ENCODE measurements at places on chromosomes 6 and 20.

DNA sequence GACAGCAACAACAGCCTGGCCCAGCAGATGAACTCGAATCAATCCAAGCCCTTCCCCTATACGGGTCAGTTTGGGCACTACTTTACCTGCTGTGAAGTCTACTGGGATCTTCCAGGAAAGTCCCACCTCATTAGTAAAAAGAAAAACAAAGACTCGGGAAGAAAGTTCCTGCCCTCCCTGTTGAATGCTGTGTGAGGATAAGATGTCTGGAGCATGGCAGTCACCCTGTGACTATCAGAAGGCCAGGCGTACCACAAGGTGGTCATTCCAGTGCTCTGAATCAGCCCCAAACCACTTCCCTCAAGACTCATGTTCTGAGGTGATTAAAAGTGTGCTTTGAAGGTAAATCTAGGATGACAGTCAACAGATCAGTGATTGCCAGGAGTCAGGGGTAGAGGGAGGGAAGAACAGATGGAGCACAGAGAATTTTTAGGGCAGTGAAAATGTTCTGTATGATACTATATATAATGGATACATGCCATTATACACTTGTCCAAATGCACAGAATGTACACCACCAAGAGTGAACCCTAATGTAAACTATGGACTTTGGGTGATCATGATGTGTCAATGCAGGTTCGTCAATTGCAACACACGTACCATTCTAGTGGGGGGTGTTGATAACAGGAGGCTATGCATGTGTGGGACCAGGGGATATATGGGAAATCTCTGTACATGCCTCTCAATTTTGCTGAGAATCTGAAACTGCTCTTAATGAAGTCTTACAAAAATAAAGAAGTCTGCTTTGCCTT is 14.7 kb downstream of the FKBP1A start:
- DNase-seq: no peak

DNA sequence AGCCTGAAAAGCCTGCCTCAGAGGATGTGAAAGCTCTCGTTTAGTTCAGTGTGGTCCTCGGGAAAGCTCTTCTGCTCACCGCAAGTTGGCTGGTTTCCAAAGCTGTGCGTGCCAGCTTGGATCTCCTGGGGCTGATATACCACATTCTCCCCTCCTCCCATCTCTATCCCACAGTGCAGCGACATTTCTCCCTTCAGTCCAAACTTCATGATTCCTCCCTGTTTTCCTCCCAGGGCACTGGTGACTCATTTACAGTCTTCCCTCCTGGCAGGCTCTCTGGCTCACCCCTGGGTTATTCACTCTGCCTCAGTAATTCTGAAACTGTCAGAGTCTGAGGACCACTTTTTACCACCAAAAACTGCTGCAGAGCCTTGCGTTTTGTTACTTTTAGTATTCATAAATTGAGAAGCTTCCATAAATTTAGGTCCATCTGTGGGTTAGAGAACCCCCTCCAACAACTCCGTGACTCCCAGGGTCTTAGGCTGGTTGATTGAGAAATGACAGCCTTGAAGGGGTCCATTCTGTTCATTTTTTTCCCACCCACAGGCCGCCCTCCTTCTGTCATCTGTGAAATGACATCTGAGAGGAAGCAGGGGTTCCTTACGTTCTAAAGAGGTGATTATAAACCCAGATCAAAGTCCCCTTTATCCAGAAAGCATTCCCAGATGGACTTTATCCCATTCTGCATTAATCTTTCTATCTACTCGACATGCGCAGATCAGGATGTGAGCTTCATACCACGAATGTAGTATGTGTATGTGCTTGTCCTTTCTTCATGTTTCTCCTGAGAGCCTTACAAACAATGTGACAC is 6.1 kb downstream of the TRIM10 start:
- DNase-seq: no peak

GRCh38 chr20:51800872-51801121 is 1.5 kb downstream of the SALL4 start:
- DNase-seq: no peak

DNA sequence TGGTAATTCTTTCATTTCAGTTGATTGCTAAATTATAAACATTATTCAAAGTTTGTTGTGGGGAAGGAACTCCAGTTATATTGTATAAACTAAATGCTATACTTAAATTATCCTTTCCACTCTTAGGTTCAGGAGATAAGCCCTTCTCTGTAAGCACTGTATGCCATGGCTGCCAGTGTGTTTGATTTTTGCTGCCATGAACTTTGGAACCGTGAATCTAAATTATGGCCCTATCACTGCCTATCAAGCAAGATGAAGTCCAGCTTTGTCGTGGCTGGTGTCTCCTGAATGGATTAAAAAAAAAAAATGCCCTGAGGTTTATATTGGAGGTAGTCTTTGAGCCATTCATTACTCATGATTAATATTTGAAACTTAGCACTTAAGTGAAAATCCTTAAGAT is 44.7 kb downstream of the CDC5L start:
- no peak for DNase-seq

DNA sequence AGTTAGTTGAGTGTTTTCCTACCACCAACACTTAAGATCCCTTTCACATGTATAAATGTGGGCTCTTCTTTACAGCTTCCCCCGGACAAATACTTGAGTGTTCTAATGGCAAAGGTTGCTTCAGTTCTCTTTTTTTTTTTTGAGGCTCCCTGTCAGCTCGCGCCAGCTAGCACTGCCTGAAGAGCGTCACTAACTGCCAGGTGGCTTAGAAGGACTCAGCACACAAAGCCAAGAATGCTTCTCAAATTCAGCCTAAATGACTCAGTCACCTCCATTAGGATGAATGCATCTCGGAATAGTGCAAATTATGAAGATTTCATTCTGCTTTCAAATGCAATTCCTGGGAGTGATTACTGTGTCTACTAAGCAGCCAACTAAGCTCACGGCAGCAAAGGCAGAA is 150.7 kb upstream of the BTBD3 start:
- peak; percentile 88 for DNase-seq

GRCh38 chr6:22605736-22606135 is 36.4 kb downstream of the HDGFL1 start:
- no peak for DNase-seq

GRCh38 chr20:35662551-35662950 is 2.1 kb downstream of the CPNE1 start:
- no peak for DNase-seq

GRCh38 chr6:143149771-143150170 is 89.1 kb downstream of the AIG1 start:
- no peak for DNase-seq

- DNase-seq: no peak
Measured at GRCh38 chr20:10676518-10676917, 2.7 kb upstream of the JAG1 start.

GRCh38 chr6:43496370-43497128 is 13.6 kb downstream of the LRRC73 start:
- DNase-seq: no peak

GRCh38 chr6:46013639-46014038 is 2.0 kb downstream of the CLIC5 start:
- no peak for DNase-seq

DNA sequence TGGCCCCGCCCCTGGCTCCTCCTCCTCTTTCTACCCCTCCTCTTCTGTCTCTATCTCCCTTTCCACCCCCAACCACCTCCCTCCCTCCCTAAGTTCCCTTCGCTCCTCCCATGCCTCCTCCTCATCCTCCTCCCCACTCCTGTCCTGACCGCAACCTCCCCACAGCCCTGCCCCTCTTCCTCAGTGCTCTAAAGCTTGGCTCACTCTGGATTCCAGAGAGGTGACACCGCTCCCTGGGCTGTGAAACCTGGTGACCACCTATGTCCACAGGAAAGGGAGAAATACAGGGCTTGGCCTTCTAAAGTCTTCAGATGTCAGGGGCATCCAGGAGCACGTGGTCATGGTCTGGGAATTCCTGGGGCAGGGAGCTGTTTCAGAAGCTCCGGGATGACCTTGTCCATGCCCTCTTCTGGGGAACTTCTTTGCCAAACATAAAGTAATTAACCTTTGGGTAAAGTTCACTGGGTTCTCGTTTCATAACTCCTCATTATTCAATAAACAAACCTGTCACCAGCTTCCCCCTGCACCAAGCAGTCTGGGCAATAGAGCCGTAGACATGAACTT is 345 bp upstream of the CST5 start:
- no peak for DNase-seq

- DNase-seq: no peak
Measured at GRCh38 chr6:143014764-143015163, 45.9 kb upstream of the AIG1 start.

- DNase-seq: no peak
Measured at GRCh38 chr20:61819921-61820825, 245.5 kb downstream of the TAF4 start.

- no peak for DNase-seq
Measured at GRCh38 chr6:105849746-105850145, 236.4 kb upstream of the PRDM1 start.

DNA sequence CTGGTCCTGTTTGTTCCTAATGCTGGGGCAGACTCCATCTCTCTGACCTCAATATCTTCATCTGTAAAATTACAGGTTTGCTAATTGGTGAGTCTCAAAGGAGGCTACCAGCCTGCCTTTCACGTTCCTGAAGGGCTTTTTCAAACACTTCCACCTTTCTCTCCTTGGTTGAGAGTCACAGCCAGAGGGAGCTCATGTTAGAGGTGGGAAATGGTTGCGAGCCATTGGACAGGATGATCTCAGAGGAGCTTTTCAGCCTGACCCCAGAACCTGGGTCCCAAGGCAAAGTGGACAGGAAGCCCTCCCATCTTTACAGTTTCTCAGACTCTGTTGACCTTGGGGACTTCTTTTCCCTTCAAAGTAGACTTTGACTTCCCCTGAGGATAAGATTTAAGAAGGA is 37.6 kb downstream of the NDUFAF5 start:
- no peak for DNase-seq

GRCh38 chr20:40189621-40190020 is 499.4 kb downstream of the MAFB start:
- DNase-seq: no peak

DNA sequence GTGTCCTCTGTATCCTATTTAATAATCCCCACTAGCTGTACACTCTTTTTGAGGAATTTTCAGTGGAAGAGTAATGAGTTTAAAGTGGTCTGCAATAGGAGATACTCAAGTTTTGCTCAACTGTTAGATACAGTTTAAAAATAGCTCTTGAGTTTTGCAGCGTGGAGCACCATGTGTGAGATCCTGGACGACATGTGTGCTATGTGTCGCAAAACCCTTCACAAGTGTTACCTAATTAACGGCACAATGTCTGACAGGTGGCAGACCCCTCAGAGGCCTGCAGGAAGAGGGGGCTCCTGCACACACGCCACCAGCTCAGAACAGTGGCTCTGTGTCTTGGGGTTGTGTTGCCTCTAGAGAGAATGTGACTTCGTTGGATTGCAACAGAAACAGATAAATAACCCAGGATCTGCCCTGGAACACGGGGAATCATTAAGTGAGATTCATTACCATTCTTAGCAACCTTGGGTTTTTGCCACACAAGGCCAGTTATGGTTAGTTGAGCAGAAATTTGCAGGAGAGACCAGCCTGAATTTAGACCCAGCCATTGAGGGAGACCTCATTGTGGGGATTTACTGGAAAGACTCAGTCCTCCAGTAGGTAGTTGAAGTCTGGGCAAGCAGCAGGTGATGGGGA is 73.8 kb downstream of the SASH1 start:
- no peak for DNase-seq

DNA sequence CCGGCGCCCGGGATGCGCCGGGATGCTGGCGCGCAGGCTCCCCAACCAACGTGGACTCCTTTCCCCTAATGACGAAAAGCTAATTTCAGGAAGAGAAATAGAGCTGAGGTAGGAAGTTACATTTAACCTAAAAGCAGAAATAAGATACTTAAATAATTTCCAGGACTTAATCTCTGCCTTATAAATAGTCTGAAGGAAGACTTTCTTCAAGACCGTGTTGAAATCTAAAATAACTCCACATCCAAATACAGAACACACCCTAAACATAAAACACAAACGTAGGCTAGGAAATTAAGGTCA is 1.3 kb downstream of the ASF1A start:
- no peak for DNase-seq

- DNase-seq: no peak
Measured at GRCh38 chr6:122114717-122115116, 284.7 kb upstream of the HSF2 start.

- no peak for DNase-seq
Measured at GRCh38 chr6:141451181-141451510, 681.6 kb upstream of the GJE1 start.

- DNase-seq: no peak
Measured at GRCh38 chr6:33272275-33273128, 627 bp downstream of the RPS18 start.

- no peak for DNase-seq
Measured at GRCh38 chr6:44778513-44778912, 391.0 kb downstream of the CDC5L start.

GRCh38 chr6:4896401-4896800 is 107.4 kb downstream of the RPP40 start:
- no peak for DNase-seq

DNA sequence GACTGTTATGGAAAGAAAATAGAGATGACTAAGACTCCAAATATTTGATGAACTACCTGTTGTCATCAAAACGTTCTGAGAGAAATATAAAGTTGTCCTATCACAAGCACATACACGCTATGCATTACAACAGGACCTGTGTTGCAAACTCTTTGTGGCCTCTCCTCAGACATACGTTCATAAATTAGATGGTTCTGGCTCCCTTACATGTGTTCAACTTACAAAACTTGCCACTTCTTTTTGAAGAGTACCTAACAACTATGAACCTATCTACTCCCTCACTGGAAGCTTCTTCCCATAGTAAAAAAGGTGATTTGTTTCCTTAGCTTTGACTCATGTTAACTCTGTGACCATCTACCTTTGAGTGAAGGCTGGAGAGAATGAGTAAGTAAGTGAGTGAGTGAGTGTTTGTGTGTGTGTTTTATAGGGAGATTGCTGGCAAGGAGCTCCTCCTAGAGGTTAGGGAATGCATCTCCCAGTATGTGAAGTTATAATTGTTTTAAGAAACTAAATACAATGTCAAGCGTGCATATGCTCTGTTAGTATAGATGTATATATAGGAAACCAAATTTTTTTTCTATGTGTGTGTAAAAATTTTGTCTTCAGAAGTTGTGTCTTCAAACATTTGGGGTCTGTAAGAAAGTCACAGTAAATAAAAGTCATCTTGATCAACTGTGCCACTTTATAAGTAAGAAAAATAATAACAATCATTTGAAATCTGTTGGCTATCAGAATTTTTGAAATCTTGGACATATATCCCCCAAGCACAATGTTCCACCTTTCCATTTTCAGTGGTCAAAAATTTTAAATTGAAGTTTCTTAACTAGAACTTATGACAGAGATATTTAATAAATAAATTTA is 1211.1 kb upstream of the GJE1 start:
- no peak for DNase-seq

- DNase-seq: no peak
Measured at GRCh38 chr6:29776684-29777083, 50.9 kb upstream of the HLA-G start.

- no peak for DNase-seq
Measured at GRCh38 chr20:434221-434620, 26.1 kb downstream of the RBCK1 start.

DNA sequence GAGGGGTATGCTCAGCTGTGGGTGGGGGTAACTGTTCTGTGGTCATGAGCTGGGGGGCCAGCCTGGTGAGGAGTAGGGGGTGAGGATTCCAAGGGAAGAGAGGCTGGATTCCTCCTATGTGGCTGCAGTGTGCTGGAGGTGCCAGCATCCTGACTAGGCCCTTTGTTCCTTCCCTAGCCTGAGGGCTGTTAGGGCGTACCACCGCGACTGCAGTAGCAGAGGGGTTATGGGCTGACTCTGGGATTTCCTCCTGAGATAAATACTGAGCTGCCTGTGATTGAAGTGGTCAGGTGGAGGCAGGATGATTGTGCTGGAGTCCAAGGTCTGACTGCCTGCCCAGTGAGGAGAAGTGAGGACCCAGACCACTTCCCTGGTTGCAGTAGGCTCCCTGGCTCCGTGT is 205.3 kb downstream of the ADGRG6 start:
- DNase-seq: no peak

GRCh38 chr20:53527196-53527595 is 66.4 kb downstream of the ZNF217 start:
- DNase-seq: no peak

Data from NCI-H1105 (cell line).